ENCODE measurements at places on chromosomes 12 and 14. TPM values are rescaled to one million over a fixed set of nuclear protein-coding genes. Genes with fewer than 3 reads are reported as not detected.

Gene ZBTB39
- total RNA-seq, result 11.0 TPM

Gene NFYB
- total RNA-seq, result 17.3 TPM

Gene KLHL33
- 0.07 TPM for total RNA-seq

Gene ZDHHC22
- not detected for total RNA-seq

Gene GPR162
- total RNA-seq, result not detected
